ENCODE measurements at places on chromosomes 3 and 15. TPM values are rescaled to one million over a fixed set of nuclear protein-coding genes. Genes with fewer than 3 reads are reported as not detected.

NOX5 gene
- total RNA-seq, result under 0.01 TPM

GRCh38 chr3:120903221-120903620 is 4.8 kb upstream of the STXBP5L start:
- DNase-seq, result no peak

CD200R1 gene
- not detected for total RNA-seq

EPHA6 gene
- total RNA-seq, result under 0.01 TPM

CFAP92 gene
- 1.9 TPM for total RNA-seq
